T-helper 17 cell (primary cell): ENCODE measurements at places on chromosomes 1 and 21. TPM values are rescaled to one million over a fixed set of nuclear protein-coding genes. Genes with fewer than 3 reads are reported as not detected.
A peak's percentile ranks its signal among the peaks of the same experiment; 100 is the strongest.

Gene NCF2
- 14.7 TPM for total RNA-seq

DNA sequence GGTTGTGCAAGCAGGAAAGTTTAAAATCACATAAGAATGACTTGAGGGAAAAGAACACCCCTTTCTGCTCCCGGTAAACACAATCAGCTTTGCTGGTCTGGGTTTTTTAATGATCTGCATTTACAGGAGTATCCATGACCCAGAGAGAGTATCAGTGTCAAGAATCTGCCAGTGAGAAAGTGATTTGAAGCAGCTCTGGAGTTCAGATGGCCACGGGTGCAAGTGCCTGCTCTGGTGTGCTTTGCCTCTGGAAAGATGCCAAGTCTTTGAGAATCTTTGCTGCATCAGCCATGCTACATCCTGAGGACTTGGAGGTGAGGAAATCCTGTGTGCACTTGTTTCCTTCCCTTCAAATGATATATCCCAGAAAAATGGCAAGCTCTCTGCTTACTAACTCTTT, 18.6 kb upstream of the MYSM1 start:
- peak overlapping the region; percentile 51 for H3K27ac ChIP-seq
- peaks cover 18% of the 10 kb centered on the region for H3K4me1 ChIP-seq
- peaks cover 2% of the 10 kb centered on the region for H3K36me3 ChIP-seq
- no peak for DNase-seq

Gene ZBTB37
- 14.7 TPM for total RNA-seq

DNA sequence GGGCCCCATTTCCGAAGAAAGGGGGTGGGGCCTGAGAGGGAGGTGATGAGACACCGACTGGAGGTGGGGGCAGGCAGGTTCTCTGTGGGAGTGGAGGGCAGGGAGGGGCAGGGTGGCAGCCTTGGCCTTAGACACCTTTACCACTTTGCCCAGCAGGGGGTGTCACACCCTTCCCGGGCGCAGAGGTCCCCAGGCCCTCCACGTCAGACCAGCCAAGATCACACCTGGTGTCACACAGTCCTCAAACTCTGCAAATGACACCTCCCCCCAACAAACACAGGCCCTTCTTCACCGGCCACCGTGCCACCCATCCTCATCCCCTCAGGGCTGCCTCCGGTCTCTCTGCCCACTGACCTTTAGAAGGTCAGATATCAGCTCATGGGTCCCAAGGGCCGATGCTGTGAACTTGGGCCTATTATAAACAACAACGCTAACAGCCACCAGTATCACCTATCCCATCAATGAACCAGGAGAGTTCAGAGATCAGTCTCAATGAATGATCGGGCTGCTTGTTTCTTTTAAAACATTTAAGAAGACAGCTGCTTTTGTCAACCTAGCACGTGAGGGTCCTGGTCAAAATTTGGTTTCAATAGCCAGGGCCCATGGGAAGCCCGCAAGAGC, 103.9 kb downstream of the CASZ1 start:
- peaks cover 20% of the 10 kb centered on the region for H3K4me1 ChIP-seq
- peak overlapping the region; percentile 90 for H3K27ac ChIP-seq
- DNase-seq: peak; percentile 53
- peak overlapping the region; percentile 90 for H3K4me3 ChIP-seq

Gene PTGER3
- 0.10 TPM for total RNA-seq

GRCh38 chr1:105700723-105701122, 1355.8 kb upstream of the PRMT6 start:
- H3K36me3 ChIP-seq: no peaks in the 10 kb centered on the region
- no peak for DNase-seq
- H3K4me3 ChIP-seq: no peak overlapping the region
- H3K27me3 ChIP-seq: no peaks in the 10 kb centered on the region
- H3K4me1 ChIP-seq: no peaks in the 10 kb centered on the region

- peaks cover 4% of the 10 kb centered on the region for H3K36me3 ChIP-seq
- no peak overlapping the region for H3K27ac ChIP-seq
- H3K4me3 ChIP-seq: no peak overlapping the region
- H3K4me1 ChIP-seq: no peaks in the 10 kb centered on the region
- no peaks in the 10 kb centered on the region for H3K27me3 ChIP-seq
These were observed 176.4 kb upstream of the C8B start for GRCh38 chr1:57142169-57142568.

GRCh38 chr1:37667023-37667671, 25.2 kb upstream of the CDCA8 start:
- no peaks in the 10 kb centered on the region for H3K36me3 ChIP-seq
- H3K27me3 ChIP-seq: peaks cover 30% of the 10 kb centered on the region
- H3K27ac ChIP-seq: no peak overlapping the region
- no peak overlapping the region for H3K4me3 ChIP-seq

- H3K4me1 ChIP-seq: peaks cover 19% of the 10 kb centered on the region
These were observed 55.5 kb upstream of the DNAJC6 start for GRCh38 chr1:65253800-65254319.

Gene OR2L3
- total RNA-seq: not detected

Gene BSND
- total RNA-seq: not detected

DNA sequence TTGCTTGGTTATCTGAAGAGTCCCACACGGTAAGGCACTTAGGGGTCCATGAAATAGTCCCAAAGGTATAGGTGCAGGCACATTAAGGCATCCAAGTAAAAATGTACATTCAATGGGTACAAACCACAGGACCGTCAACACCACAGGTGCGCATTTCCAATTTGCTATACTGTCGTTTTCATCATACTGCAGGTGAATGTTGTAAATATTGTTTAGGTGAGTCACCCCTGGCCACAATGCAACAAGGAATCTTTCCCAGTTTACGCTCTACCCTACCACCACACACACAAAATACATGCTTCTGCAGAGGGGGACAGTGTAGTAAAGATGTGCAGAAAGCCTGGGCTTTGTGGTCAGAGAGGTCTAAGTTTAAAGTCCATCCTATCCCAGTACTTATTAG, 13.7 kb downstream of the CADM3 start:
- H3K4me3 ChIP-seq: no peak overlapping the region
- peaks cover 7% of the 10 kb centered on the region for H3K36me3 ChIP-seq
- no peak for DNase-seq
- peaks cover 84% of the 10 kb centered on the region for H3K27me3 ChIP-seq
- H3K4me1 ChIP-seq: peaks cover 19% of the 10 kb centered on the region
- H3K27ac ChIP-seq: no peak overlapping the region

Gene AMIGO1
- 8.0 TPM for total RNA-seq

Gene CA6
- not detected for total RNA-seq

- DNase-seq: no peak
- peak overlapping the region; percentile 99 for H3K4me3 ChIP-seq
- peaks cover 29% of the 10 kb centered on the region for H3K4me1 ChIP-seq
- no peaks in the 10 kb centered on the region for H3K36me3 ChIP-seq
- no peaks in the 10 kb centered on the region for H3K27me3 ChIP-seq
These were observed 1.2 kb downstream of the HP1BP3 start for GRCh38 chr1:20785907-20786252.

Gene SMAP2
- 169 TPM for total RNA-seq

Gene DPYD
- 53.6 TPM for total RNA-seq

- no peaks in the 10 kb centered on the region for H3K27me3 ChIP-seq
- no peak overlapping the region for H3K4me3 ChIP-seq
- no peaks in the 10 kb centered on the region for H3K4me1 ChIP-seq
- DNase-seq: no peak
- no peak overlapping the region for H3K27ac ChIP-seq
These were observed 822.4 kb upstream of the NEGR1 start for GRCh38 chr1:73104749-73105148.

DNA sequence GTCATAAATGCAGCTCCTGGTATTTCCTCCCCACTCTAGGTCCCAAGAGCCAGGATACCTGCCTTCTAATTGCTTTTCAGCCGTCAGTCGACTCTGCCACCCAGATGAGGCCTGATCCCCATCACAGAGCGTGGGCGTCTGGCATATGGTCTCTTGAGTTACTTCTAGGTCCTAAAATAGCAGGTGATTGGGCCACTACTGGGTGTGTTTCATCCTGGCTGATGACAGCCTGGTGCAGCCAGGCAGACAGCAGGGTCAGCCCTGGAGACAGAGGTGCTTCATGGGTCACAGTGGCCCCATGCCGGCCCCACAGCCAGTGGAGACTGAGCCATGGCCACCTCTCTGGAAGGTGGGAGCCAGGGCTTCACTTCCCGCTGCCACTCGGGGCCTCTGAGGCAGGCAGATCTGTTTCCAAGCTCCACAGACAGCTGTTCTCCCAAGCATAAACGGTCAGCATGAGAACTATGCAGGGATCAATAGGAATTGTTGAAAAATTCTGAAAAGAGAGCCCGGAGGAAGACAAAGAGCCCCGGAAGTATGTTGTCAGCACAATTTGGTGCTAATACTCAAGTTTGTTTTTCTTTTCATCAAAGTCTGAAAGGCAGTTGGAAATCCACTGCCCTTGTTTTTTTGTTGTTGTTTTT, 83.0 kb downstream of the MAN1C1 start:
- H3K4me3 ChIP-seq: peak overlapping the region; percentile 36
- no peaks in the 10 kb centered on the region for H3K27me3 ChIP-seq
- peaks cover 29% of the 10 kb centered on the region for H3K4me1 ChIP-seq
- no peak for DNase-seq
- H3K36me3 ChIP-seq: no peaks in the 10 kb centered on the region

Gene MEX3A
- not detected for total RNA-seq

DNA sequence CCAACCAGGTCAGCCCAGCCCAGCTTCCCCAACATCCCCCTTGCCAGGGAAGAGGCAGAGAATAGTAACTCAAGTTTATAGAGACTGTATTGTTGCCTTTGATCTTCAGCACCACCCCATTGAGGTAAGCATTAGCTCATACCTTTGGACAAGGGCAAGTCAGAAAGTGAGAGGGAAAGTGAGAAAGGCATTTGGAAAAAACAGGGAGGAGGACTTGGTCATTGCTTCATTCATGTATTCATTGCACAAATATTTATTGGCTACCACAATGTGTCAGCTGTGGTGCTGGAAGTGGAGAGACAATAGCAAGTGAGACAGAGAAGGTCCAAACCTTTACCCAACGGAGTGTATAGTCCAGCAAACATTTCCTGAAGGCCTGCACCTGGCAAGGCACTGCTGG, 561.2 kb downstream of the KIF26B start:
- DNase-seq: no peak
- H3K4me3 ChIP-seq: no peak overlapping the region

Gene FYB2
- not detected for total RNA-seq

GRCh38 chr1:23836037-23836436, 10.8 kb upstream of the HMGCL start:
- H3K4me1 ChIP-seq: peaks cover 10% of the 10 kb centered on the region
- no peaks in the 10 kb centered on the region for H3K27me3 ChIP-seq
- no peak overlapping the region for H3K4me3 ChIP-seq
- no peak overlapping the region for H3K27ac ChIP-seq

Gene KRTAP11-1
- not detected for total RNA-seq

DNA sequence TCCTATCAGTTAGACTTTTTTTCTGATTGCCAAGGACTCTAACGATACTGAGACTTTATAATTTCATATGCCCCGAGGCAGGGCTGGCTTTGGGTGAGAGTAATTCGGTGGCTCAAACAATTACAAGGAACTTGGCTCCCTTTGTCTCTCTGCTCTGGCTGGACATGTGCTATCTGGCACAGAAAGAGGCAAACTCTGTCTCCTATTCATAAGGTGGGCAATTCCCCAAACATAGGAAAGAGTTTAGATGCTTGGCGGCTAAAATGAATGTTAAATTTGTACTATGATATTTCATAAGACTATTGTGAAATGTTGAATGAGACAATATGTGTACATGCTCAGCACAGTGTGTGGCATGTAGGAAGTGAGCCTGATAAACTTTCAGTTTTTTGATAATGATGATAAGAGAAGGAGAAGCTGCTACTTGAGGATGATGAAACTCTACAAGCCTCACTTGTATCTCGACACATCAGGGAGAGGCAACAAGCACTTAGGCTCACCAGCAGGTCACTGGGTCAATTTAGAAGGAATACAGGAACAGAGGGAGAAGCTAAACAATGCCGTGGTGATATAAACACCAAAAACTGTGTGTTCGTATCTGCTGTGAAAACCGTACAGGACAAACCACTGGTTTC, 12.6 kb upstream of the NTPCR start:
- DNase-seq: no peak
- H3K27ac ChIP-seq: no peak overlapping the region
- no peaks in the 10 kb centered on the region for H3K36me3 ChIP-seq
- H3K4me3 ChIP-seq: no peak overlapping the region

DNA sequence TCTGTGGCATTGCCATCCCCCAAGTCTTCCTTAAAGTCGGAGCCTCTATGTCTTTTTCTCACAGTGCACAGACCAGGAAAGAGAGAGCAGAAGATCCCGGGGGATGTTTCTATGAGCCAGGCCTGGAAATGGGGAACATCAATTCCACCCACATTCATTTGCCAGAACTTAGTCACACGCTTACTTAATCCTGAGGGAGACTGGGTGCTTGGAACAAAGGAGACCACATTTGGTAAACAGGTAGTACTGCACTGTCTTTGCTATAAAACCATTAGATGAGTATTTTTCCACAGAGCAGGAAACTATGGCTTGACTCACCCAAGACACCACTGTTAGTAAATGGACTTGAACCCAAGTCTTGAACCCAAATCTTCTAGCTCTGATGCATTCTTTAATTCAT, 60.7 kb upstream of the CTTNBP2NL start:
- H3K27me3 ChIP-seq: peaks cover 72% of the 10 kb centered on the region
- peaks cover 2% of the 10 kb centered on the region for H3K36me3 ChIP-seq
- H3K4me1 ChIP-seq: peaks cover 6% of the 10 kb centered on the region
- no peak overlapping the region for H3K27ac ChIP-seq

Gene FGGY
- 8.5 TPM for total RNA-seq

Gene ALG14
- total RNA-seq: 1.8 TPM

Gene VCAM1
- not detected for total RNA-seq

DNA sequence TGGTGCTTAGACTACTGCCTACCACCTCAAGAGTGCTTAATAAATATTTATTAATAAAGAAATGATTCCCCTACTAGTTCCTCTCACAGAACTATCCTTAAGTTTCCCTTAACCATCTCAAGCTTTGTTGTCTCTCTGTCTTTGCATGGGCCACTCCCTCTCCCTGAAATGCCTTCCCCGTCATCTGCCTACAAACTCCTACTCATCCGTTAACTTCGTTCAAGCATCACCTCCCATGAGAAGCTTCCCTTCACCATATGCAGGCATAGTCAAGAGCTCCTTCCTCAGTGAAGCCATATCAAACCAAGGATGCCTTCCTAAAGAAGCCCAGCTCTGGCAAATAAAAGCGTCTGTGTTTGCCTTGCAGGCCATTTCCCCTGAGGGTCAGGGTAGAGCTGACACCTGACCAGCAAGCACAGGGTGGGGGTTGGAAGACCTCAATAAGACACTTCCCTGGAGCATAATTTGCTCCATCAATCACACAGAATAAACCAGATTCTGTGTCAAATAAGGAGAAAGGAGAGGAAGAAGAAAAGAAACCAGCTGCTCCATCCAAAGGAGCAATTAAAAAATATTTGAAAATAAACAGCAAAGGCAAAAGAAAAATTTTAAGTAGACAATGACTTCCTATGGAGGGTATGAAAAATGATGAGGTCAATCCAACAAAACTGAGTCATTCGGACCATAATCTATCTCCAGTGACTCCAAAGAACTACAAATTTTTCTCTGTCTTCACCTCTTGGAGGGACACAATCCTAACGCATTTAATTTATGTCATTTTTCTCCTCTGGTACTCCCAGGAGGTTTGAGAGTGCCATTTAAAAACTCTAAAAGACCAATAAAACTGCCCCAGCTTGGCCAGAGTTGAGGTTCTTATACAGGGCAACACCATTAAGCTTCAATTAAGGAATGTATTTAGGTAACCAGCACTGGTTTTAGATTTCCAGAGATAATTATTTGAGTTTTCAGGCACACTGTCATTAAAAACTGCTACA, 303.6 kb downstream of the KCNH1 start:
- peaks cover 29% of the 10 kb centered on the region for H3K27me3 ChIP-seq
- DNase-seq: no peak
- no peaks in the 10 kb centered on the region for H3K36me3 ChIP-seq
- H3K4me1 ChIP-seq: no peaks in the 10 kb centered on the region
- H3K4me3 ChIP-seq: no peak overlapping the region
- no peak overlapping the region for H3K27ac ChIP-seq
